ENCODE measurements at places on chromosomes 2 and 18.

- DNase-seq, result peak; percentile 59
Observed at GRCh38 chr2:55420439-55420725, 726 bp upstream of the CCDC88A start.

GRCh38 chr2:62305421-62306176 is 109.7 kb downstream of the B3GNT2 start:
- no peak for DNase-seq

DNA sequence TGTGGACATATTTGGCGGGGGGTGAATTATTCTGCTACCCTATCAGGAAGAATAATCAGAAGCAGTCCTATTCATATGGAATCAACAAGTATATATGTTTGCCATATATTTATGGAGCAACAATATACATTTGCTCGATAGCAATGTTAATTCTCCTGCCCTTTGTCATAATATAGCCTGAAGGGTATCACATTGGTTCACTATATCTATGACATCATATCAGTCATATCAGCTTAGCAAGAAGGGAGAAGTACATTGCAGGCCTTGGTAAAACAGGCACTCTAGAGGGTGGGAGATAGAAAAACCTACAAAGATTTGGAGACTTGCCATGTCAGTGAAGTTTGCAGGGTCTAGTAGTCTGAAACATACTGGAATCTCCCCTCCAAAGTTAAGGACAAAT is 128.4 kb downstream of the ATL2 start:
- DNase-seq, result no peak

DNA sequence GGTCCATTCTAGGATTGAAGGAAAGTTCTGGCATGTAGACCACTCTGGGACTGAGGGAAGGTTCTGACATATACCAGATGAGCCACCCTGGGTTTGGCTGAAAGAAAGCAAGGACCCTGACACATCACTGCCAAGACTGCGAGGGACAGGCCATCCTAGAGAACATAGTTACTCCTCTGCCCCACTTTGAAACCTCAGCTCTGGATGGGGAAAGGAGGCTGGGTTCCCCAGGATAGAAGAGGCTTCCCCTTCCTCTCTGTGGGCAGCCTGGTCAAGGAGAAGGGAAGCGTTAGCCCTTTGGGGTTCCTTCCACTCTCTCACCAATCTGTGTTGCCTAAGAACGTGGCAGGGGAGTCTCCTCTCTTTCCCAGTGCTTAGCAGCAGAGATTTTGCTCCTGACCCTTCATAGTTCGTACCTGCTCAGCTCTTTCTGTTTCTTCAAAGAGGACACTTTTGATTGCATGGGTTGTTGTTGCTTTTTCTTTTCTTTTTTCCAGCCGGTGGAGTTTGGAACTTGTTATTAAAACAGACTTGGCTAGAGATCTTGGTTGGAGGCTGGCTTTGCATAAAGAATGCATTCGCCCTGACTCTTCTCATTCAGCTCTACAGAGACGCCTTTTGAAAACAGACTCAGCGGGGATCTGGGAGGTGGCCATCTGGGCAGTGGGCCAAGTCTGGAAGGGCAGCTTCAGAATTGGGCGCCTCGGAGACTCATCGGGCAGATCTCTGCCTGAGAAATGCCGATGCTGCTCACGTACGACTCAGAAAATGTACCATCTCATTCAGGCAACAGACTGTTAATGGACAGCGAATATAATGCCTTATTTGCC is 166.1 kb downstream of the CLIP4 start:
- peak; percentile 76 for DNase-seq

GRCh38 chr2:86500325-86501083 is 59.3 kb downstream of the KDM3A start:
- DNase-seq, result no peak

DNA sequence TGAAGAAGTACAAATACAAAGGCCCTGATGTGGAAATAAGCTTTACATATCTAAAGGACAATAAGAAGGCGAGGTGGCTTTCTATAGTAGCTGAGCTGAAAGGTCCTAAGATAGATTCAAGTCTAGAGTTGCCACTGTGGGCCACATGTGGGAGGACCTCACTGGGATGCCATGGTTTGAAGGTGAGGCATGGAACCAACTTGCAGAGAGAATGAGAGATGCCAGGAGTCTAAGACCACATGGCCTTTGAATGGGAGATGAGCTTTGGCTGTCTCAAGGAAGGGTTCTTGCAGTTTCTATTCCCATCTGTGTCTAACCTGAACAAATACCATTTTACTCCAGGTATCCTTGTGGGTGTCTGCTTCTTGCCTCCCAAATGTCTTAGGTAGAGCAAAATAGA is 53.6 kb downstream of the HNMT start:
- DNase-seq, result no peak

- DNase-seq, result no peak
Observed at GRCh38 chr2:146949400-146949799, 895.4 kb upstream of the ACVR2A start.

Data from EH (cell line).